Activated naive CD4-positive, alpha-beta T cell treated with anti-CD3 and anti-CD28 coated beads for 36 hours (primary cell): ENCODE measurements at places on chromosomes 5 and 9. TPM values are rescaled to one million over a fixed set of nuclear protein-coding genes. Genes with fewer than 3 reads are reported as not detected.

- no peaks in the 10 kb centered on the region for H3K4me1 ChIP-seq
- H3K4me3 ChIP-seq: no peak overlapping the region
- DNase-seq: no peak
Measured at GRCh38 chr9:88084357-88085183, 53.7 kb downstream of the SPATA31C2 start.

FBLL1 gene
- 0.21 TPM for total RNA-seq

GPR21 gene
- total RNA-seq: 0.50 TPM

- H3K27ac ChIP-seq: no peak overlapping the region
- no peaks in the 10 kb centered on the region for H3K4me1 ChIP-seq
- DNase-seq: no peak
Measured at GRCh38 chr5:58264276-58264675, 195.6 kb downstream of the PLK2 start.

- H3K27ac ChIP-seq: no peak overlapping the region
- H3K4me1 ChIP-seq: no peaks in the 10 kb centered on the region
- DNase-seq: no peak
- no peaks in the 10 kb centered on the region for H3K27me3 ChIP-seq
- no peak overlapping the region for H3K4me3 ChIP-seq
Measured at GRCh38 chr5:167939686-167940085, 351.8 kb upstream of the WWC1 start.

GRCh38 chr9:69975681-69976080 is 68.0 kb upstream of the MAMDC2 start:
- H3K4me3 ChIP-seq: no peak overlapping the region
- peaks cover 11% of the 10 kb centered on the region for H3K27me3 ChIP-seq
- DNase-seq: no peak
- no peaks in the 10 kb centered on the region for H3K36me3 ChIP-seq
- H3K4me1 ChIP-seq: no peaks in the 10 kb centered on the region
